CD4-positive, alpha-beta T cell treated with Interleukin-12 subunit alpha and Interleukin-12 subunit beta, for 1 hour (primary cell): ENCODE measurements at places on chromosomes 12 and 14.
A peak's percentile ranks its signal among the peaks of the same experiment; 100 is the strongest.

DNA sequence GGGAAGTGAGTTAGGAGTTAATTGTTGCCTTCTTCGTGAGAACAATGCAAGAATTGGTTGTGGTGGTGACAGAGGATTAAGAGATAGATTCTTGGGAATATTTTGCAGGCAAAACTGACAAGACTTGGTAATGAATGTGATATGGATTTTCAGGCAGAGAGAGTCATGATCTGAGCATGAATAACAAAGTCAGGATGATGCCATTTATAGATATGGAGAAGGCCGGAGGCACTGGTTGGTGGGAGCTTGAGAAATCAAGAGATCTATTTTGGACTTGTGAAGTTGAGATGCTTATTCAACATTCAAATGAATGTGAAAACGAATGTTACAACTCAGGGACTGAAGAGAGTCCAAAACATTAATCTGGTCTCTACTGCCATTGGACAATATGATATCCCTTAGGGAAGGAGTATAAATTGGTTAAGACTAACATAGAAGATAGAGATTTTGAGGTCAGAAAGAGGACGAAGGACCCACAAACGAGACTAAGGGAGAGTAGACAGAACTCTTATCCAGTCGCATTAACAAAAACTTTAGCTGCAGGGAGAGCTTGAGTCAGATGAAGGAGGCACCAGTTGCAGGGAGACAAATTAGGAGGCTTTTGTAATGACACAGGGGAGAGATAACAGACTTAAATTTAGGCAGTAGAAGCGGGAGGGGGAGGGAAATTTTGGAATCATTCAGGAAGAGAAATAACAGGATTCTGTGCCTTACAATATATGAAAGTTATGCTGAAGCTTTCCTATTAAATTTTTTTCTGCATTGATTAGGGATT is 1090.6 kb downstream of the GALC start:
- DNase-seq = no peak

DNA sequence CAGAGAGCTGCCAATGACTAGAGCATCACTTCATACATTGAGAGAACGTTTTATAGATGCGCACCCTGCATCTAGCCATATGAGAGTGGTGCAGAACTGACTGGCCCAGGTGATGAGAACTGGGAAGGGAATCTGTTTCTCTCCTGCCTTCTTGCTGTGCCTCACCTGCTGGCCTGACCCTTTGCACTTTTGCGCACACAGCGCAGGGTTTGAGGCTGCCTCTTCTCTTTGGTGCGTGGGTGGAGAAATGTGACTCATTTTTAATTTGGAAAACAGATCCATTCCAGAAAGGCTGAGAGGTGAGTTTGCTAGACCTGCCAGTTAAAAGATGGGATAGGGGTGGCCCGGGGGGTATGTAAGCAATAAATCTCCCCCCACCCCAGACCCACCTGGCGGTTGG is 453 bp upstream of the ESRRB start:
- no peak for DNase-seq

- peak; percentile 25 for DNase-seq
Observed at GRCh38 chr12:48998497-48999353, 450 bp downstream of the DDN start.

DNA sequence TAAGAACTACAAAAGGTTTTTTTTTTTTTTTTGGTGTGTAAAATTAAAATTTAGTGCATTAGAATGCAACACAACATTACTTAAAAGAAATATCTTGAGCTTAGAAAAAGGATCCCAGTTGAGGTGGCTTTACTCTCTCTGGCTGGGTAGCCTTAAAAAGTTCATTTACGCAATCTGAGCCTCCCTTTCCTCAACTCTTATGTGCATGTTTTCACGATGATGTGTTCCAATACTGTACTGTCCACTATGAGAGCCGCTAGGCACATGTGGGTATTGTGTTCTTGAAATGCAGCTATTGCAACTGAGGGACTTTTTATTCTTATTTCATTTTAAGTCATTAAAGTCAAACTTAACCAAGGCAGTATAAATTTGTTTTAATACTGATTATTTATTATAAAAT is 460.9 kb upstream of the SYT1 start:
- no peak for DNase-seq

GRCh38 chr14:70595443-70596185 is 4.8 kb downstream of the MED6 start:
- DNase-seq = no peak

- DNase-seq = no peak
Observed at GRCh38 chr12:96078231-96079135, 43.1 kb upstream of the LTA4H start.

GRCh38 chr12:16389594-16389993 is 42.1 kb downstream of the MGST1 start:
- DNase-seq = no peak

- DNase-seq = no peak
Observed at GRCh38 chr12:1859643-1860042, 39.3 kb downstream of the LRTM2 start.

DNA sequence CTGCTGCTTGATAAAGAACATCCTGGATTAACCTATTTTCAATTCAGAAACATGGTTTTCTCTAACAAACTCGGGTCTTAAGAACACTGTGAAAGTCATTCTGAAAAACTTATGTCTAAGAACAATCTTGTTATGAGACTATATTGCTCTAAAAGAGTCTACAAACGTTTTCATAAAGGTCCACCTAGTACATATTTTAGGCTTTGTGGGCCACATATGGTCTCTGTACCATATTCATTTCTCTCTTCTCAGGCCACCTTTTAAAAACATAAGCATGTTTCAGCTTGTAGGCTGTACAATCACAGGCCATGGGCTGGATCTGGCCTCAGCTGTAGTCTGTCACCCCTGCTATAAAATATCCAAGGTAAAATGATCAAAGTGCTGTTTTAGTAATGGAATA is 39.9 kb downstream of the PPP4R3A start:
- DNase-seq = no peak

DNA sequence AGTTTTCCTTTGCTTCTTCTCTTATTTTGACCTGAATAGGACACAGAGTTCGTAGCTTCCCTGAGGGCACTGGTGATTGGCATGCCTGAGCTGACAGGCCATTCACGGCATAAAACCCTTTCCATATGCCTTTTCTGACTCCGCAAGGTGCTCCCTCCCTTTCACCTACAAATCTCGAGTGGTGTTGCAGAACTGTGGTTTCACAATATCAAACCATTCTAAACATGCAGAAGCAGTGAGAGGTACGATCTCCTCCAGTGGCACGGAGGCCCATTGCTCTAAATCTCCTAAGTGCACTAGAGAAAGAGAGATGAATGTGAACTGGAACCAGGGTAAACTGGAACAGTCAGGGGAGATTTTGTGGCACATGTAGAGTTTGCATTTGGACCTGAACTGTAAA is 23.9 kb downstream of the CLSTN3 start:
- no peak for DNase-seq

DNA sequence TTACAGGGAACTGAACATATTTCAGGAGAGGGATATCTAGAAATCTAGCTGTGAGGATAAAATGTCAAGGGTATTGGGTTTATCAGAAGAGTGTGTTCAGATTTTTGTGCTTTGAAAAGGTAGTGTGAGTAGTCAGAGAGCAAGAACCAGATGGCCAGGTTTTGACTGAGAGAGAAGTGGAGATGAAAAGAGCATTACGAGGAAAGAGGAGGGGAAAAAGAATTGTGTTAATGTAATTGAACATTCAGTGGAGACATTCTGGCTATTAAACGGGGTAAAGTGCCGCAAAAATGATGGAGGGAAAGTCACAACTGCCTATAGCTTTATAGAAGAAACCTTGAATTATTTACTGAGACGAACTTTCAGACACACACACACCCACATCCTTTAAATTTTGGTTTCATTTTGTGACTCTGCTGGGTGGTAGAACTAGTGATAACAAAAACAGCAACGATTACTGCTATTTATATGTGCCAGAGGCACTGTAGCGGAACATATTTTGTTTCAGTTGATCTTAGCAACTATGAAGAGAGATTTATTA is 213.6 kb downstream of the ERC1 start:
- peak; percentile 44 for DNase-seq

DNA sequence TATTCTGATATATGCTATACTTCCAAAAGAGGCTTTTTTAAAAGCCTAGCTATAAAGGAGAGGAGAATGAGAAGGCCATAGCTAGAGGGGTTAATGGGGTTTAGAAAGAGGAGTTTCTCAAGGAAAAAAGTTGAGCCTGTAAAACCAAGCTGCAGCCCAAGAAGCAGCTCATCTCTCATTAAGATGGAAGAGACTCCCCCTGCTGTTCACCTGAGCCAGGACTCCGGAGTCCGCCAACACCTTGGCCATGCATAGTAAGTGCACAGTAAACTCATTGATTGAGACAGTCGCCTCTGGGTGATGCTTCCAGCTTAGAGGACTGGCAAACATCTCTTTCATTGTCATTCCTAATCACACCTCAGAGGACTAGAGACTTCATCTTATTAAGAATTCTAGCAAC is 46.2 kb downstream of the ANO2 start:
- DNase-seq = no peak

DNA sequence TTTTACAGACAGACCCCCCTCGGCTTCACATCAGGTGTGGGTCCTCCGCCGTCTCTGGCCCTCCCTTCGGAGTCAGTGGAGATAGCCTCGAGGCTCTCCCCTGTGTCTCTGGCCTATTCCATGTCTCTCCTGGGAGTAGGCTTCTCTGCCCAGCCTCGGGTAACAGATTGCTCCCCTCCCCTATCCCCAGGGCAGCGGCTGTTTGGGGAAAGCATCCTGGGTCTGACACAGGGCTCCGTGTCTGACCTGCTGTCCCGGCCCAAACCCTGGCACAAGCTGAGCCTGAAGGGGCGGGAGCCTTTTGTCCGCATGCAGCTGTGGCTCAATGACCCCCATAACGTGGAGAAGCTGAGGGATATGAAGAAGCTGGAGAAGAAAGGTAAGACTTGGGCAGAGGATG is 30.8 kb downstream of the PHETA1 start:
- no peak for DNase-seq

- DNase-seq = no peak
Observed at GRCh38 chr12:22658214-22658613, 33.2 kb downstream of the ETNK1 start.

- DNase-seq = no peak
Observed at GRCh38 chr12:25937096-25937495, 21.4 kb upstream of the RASSF8 start.

DNA sequence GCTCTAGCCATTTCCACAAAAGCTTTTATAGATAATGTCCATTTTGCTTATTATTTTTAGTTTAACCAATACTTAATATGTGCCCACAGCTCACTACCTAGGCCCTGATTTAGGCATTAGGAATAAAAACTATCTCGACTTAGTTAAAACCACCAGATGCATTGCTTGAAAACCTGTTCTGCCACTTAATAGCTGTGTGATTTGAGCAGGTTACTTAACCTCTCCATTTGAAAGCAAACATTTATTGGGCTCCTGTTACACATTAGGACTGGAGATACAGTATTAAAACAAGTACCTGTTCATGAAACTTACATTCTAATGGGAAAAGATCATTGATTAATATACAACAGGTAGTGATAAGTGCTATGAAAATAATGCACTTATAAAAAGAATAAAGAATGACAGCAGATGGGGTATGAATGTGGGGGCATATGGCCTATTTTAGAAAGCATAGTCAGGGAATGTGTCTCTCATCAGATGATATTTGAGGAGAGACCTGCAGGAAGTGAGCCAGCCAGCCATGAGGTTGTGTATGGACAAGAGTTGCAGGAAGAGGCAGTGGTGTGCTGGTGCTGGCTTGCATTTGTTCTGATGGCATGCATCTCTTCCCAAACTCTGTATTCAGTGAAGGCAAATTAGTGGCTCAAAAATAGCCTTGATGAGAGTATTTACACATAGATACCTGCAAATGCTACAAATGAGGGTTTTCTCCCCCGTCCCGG is 34.3 kb downstream of the NOPCHAP1 start:
- DNase-seq = no peak

DNA sequence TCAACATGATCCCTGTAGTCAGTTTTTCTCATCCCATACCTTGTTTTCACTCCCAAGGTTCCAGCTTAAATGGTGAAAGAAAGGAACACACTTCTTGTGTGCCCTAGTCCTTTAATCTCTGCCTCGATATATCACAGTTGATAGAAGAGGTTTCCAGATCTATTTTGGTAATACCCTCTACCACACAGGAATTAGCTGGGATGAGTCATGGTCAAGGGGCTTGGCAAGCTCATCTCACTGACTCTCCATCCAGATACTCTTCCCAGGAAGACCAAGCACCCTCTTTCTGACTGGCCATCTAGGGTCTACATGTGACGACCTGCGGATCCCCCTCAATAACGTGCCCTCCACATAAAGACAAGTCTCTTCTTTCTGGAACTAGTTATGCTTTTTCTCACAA is 277.9 kb downstream of the ITPR2 start:
- no peak for DNase-seq

GRCh38 chr14:91732859-91733477 is 1.1 kb upstream of the CATSPERB start:
- DNase-seq = no peak

GRCh38 chr12:97575403-97576193 is 113.0 kb downstream of the RMST start:
- DNase-seq = no peak
